ENCODE measurements at places on chromosomes 3 and 15.
A peak's percentile ranks its signal among the peaks of the same experiment; 100 is the strongest.

- no peak for DNase-seq
Measured at GRCh38 chr3:138389841-138390581, 41.6 kb downstream of the MRAS start.

DNA sequence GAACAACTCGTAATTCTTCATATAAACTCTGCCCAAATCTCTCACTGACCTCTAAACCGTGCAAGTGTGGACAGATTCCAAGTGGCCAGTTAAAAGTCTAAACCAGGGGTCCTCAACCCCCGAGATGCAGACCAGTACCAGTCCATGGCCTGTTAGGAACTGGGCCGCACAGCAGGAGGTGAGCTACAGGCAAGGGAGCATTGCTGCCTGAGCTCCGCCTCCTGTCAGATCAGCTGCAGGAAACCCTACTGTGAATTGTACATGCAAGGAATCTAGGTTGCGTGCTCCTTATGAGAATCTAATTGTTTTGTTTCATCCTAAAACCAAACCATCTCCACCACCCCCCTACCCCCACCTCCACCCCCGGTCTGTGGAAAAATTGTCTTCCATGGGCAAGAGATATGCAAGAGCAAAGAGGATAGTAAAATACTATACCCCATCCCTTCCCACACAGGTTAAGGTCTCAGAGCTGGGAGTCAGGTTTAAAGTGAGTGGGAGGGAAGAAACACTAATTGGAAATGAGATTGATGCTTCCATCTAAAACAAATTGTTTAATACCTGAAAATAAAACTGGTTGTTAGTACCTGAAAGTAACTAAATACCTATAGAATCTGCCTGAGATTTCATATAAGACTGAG lies 54.0 kb downstream of the POLQ start:
- no peak for DNase-seq

GRCh38 chr3:113454630-113455029 lies 13.3 kb upstream of the CFAP44 start:
- DNase-seq: no peak

GRCh38 chr15:70308735-70309434 lies 211.2 kb upstream of the TLE3 start:
- DNase-seq: no peak

DNA sequence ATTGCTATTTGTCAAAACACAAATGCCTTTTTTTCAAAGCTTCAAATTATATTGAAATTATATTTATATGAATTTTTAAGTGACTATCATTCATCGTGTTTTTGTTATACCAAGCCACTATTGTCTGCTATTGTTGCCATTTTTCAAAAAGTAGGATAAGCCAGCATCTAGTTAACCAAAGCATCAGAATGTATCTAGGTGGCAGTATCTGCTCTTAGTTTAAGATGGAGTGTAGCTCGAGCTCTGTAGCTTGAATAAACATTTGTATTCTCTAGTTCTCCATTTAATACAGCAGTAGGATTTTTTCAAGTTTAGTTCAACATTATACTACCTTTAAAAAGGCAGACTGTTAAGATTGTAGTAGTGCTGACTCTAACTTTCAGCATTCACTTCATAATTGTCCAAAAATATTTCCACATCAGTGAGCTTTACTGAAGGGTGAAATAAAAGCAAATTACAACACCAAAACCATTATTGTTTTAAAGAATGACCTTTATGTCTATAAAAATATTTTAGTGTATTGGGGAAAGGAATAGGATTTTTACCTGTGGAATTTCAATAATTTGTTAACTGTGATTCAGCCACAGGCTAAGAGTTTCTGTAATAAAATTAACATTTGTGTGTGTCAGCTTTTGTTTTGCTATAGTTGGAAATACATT lies 19.6 kb upstream of the C15orf61 start:
- no peak for DNase-seq

DNA sequence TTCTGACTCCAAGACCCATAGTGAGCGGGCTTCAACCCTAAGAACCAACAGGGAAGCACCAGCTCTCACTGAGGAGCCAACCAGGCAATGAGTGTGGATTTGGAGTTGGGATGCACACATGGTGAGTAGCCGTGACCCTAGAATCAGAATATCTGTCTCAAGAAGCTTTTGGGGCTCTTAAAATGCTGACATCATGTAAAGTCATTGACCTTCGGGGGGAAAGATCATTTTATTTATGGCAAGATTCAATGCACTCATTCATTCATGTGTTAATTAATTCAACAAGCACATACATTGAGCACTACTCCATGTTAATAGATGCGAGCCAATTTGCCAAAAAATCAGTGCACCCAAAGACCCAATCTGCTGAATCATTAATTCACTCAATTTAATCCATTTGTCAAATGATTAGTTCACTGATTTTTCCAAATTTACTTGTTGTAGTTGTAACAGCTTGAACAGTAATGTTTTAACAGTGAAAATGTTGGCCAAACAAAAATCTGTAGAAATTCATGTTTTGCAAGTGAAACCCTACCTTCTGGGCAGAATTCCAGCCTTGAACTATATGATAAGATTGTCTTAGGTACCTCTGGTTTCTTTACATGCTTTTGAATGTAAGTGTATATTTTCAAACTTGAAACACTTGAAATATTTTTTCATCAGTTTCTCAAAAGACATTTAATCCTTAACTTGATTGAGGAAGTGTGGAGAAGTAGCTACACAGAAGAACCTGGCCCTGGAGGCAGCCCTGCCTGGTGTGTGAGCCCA lies 29.8 kb upstream of the LACTB start:
- DNase-seq: no peak

DNA sequence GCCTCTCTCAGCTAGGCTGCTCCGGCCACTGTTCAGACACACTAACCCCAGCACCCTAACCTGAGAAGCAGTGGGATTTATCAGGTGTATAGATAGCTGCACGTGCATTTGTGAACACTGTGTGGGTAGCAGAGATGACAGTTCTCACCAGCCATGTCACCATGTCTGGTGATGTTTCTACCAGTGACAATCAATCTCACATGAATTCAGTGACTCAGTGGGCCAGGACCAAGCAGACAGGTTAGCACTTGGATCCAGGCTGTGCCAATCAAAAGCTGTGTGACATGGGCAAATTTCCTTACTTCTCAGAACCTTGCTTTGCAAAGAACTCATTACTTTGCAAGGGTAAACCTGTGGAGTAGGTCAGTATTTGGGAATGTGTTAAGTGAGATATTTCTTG lies 65.3 kb upstream of the GATM start:
- no peak for DNase-seq

- peak; percentile 16 for DNase-seq
Measured at GRCh38 chr3:196694202-196694638, 17.8 kb downstream of the CEP19 start.

GRCh38 chr3:120554812-120555606 lies 41.1 kb upstream of the NDUFB4 start:
- no peak for DNase-seq

DNA sequence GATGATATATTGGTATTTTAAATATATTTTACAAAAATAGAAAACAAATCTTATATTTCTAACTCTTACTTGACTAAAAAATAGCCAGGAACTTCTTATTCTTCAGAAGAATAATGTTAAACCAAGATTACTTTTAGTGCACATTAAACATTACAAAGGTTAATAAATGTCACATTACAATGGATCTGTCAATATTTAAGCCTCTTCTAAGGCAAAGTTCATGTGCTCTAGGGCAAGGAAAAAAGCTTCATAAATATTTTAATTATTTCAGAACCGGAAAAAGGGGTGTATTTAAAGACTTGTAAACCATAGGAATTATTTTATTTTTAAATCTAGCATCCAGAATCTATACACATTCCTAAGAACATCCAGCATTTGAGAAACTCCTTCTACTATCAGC lies 166.9 kb upstream of the ROBO2 start:
- no peak for DNase-seq

DNA sequence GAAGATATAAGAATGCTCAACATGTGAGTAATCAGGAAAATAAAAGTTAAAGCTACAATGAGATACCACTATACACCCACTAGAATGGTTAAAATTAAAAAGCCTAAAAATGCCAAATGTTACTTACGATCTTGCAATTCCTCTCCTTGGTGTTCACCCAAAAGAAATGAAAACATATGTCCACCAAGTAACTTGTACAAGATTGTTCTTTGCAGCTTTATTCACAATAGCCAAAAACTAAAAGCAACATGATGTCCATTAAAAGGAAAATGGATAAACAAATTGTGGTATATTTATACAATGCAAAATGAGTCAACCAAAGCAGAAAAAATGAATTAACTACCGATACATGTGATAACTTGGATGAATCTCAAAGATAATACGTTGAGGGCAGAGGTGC lies 301.6 kb upstream of the THBS1 start:
- no peak for DNase-seq

GRCh38 chr15:33104212-33104611 lies 90.3 kb downstream of the FMN1 start:
- peak; percentile 37 for DNase-seq

DNA sequence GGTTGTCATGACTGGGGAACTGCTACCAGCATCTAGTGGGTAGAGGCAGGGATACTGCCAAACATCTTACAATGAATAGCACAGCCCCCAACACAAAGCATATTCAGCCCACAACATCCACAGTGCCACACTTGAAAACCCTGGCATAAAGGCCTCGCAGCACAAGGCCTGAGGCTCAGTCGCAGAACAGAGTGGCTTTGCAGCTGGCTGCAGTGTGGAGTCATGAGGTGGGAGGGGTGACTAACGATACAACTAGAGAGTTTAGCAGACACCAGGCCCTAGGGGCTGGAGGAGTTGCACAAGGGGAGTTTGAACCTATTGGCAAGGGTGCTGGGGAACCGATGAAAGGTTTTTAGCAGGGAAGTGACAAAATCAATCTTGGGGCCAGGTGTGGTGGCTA lies 32.1 kb downstream of the GRK7 start:
- peak; percentile 46 for DNase-seq

- peak; percentile 41 for DNase-seq
Measured at GRCh38 chr3:50204804-50205412, at the start of gene SLC38A3. Gene SLC38A3 (plus strand): TSS chr3:50205271. CDS start chr3:50214200, 8,929 bp downstream.
